Stimulated activated CD4-positive, alpha-beta T cell treated with anti-CD3 and anti-CD28 coated beads, Interleukin-1b, Interleukin-23, amount 100 ng/mL, for 1 hour (primary cell): ENCODE measurements at places on chromosomes 16 and 17.

DNA sequence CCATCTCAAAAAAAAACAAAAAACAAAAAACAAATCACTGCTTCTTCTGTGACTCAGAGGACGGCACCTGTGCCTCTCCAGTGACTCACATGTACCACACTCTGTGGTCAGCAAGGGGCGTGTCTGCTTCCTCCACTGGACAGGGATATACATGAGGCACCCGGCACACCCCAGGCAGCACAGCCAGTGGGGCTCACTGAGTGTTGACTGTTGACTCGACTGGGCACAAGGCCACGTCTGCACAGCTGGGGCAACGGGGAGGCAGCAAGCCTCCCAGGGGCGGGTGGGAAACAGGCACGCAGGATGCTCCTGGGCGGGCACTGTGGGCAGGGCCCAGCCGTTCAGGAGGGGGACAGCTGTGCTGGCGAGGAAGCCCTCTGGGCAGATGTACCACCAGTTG lies 64.1 kb downstream of the TIMM22 start:
- DNase-seq, result no peak

GRCh38 chr17:63476854-63477479 lies at the start of gene ACE:
Gene ACE (plus strand): TSS chr17:63477061. CDS start chr17:63477095, 34 bp downstream.
- DNase-seq, result no peak

DNA sequence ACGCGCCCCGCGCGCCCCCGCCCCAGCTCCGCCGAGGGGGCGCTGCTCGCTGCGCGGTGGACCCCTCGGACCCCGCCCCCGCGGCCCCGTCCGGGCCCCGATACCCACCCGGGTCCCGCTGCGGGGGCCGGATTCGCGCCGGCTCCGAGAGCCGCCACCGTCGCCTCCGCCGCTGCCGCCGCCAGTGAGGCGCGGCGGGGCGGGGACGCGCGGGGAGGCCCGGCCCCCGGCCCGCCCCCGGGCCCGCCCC lies at the start of gene TBC1D16:
Gene TBC1D16, minus strand, starts transcription at position 186 of the 250 bp plus-strand sequence. CDS start 22,325 bp downstream, outside the sequence.
- no peak for DNase-seq

- DNase-seq, result no peak
Observed at GRCh38 chr17:72693151-72693878, 399.2 kb downstream of the SLC39A11 start.

GRCh38 chr17:54426296-54426886 lies 474.3 kb upstream of the TOM1L1 start:
- DNase-seq, result no peak

- no peak for DNase-seq
Observed at GRCh38 chr17:82384730-82385481, 13.3 kb downstream of the UTS2R start.

DNA sequence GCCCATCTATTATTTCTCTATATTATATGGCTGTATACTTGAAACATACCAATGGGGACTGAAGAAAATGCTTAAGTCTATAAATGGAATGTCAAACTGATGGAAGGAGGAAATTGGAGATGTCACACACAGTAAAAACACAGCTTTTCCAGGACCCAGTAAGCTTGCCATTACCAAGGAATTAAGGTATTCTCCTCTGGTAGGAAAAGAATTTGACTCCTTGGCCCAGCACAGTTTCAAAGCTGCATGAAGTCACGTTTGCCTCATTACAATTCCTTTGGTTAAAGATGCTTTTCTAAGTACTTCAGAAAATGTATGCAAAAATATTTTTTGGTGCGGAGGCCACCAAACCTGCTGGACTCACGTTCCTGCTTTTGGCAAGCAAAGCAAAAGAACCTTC lies 48.5 kb downstream of the CDH13 start:
- DNase-seq, result no peak

DNA sequence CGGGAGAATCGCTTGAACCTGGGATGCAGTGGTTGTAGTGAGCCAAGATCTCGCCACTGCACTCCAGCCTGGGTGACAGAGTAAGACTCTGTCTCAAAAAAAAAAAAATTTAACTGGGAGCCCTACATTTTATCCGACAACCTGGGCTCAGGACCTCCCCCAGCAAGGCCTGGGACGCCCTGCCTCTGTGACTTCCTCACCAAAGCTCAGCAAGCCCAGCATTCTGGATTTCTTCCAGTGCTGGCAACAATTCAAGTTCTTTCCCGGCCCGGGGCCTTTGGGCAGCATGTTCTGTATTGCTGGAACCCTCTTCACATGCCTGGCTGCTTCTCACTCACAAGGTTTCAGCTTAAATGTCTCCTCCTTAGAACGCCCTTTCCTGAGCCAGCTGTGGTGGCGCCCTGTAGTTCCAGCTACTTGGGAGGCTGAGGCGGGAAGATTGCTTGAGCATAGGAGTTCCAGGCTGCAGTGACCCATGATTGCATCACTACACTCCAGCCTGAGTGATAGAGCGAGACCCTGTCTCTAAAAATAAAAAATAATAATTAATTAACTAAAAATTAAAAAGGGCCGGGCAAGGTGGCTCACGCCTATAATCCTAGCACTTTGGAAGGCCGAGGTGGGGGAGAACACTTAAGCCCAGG lies 15.9 kb upstream of the MEIOB start:
- DNase-seq, result no peak

DNA sequence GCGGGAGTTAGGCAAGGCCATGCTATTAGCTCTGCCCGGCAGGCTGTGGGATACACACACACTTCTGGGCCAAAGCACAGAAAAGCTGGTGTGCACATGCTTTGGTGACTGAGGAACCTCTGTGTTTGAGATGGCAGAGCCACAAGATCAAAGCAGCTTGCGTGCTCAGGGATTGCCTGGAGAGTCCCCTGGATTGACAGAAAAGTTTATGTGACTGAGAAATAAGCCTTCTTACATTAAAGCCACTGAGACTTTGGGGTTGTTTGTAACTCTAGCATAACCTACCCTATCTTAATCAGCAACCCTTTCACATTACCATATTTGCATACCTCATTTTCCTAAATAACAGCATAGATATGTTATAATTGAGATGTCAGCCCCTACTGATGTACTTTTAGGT lies 69.3 kb downstream of the MYO1D start:
- no peak for DNase-seq

DNA sequence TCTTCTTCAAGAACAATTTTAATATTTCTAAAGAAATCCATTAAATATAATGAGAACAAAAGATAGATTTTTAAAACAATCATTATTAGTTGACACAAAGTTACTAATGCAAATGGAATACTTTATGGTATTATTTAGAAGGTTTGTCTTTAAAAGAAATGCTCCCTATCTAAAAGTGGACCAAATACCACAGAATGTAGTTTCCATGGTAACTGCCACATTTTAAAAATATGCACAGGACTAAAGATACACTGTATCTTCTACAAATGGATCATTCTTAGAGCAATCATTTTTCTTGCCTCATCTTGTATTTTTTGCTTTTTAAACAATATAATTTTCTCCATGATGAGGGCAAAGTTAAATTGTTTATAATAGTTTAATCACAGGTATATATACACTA lies 296.0 kb downstream of the CEP112 start:
- DNase-seq, result no peak

- no peak for DNase-seq
Observed at GRCh38 chr16:59263955-59264354, 529.8 kb upstream of the GOT2 start.
